Adrenal gland (tissue), 19 donors: ENCODE measurements at places on chromosomes 1 and 21. TPM values are rescaled to one million over a fixed set of nuclear protein-coding genes. Genes with fewer than 3 reads are reported as not detected.

The CDA gene
- total RNA-seq = 3.2 TPM

- DNase-seq = no peak
Measured at GRCh38 chr1:76190749-76191424, 116.3 kb downstream of the ST6GALNAC3 start.

The KLHDC8A gene
- 74.9 TPM for total RNA-seq

- no peak for DNase-seq
Measured at GRCh38 chr1:162753998-162754585, 36.4 kb upstream of the HSD17B7 start.

GRCh38 chr1:106603616-106604015 is 452.9 kb upstream of the PRMT6 start:
- no peak for DNase-seq

The TP73 gene
- total RNA-seq = 0.22 TPM

The TAS1R1 gene
- 0.11 TPM for total RNA-seq

The OR2L13 gene
- 1.3 TPM for total RNA-seq

DNA sequence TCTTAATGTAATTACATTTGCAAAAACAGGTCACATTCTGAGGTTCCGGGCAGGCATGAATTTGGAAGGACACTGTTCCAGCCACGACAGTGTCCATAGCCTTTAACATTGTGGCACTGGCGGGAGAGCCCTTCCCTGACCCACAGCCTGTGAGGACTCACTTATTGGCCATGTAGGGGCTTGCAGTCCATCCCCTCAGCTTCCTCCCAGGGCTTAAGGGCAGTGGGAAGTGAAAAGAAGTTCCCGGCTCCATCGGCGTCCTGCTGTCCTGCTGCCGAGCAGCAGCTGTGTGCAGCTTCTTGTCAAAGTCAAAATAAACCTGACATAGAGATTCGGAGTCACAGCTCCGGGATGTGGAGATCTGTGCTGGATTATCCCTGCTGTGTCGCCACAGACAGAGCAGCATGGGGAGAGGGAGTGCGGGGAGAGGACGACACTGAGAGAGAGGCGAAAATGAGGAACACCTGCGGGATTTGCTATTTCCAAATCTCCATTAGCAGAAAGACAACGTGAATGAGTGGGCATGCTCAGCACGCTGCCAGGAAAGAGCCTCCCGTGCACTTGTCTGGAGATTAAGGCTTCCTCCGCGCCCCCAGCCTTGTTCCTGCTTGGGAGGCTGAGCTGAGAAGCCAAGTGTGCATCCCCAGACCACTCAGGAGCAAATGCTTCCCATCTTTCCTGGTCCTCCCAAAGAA is 260.3 kb downstream of the ASTN1 start:
- DNase-seq = no peak

GRCh38 chr1:215612391-215612790 is 45.3 kb downstream of the KCTD3 start:
- DNase-seq = no peak

GRCh38 chr1:218498056-218498938 is 153.2 kb downstream of the TGFB2 start:
- DNase-seq = no peak

- DNase-seq = no peak
Measured at GRCh38 chr1:64675718-64676345, 69.0 kb upstream of the RAVER2 start.

The ETNK2 gene
- total RNA-seq = 12.7 TPM

The CTH gene
- 5.7 TPM for total RNA-seq

The UBL4B gene
- total RNA-seq = not detected

The PTAFR gene
- total RNA-seq = 6.3 TPM

The CDC7 gene
- 1.6 TPM for total RNA-seq

The PCSK9 gene
- 0.49 TPM for total RNA-seq

DNA sequence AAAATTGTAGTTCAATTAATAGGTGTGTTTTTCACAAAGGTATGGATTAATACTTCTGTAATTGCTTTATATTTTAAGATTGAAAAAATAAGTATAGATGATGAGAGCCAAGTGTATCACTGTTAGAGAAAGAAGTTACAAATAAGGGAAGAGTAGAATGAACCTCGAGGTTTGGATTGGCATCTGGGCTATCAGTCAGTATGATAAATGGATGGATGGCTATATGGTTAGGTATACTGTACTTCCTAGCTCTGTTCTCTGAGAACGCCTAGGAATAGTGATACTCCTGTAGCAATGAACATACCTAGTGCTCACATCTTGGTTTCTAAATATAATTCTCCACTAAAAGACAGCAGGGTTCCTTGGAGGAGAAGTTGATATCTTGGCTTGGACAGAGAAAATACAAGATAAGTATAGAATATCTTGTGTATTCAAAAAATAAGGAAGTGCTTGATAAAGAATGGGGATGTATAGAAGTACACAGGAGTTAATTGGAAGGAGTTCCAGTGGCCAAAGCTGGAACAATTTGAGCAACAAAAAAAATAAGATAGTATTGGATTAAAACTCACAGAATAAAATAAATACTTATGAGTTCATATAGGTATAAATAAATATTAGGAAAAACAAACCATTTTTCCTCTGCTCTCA is 12.4 kb downstream of the IPO9 start:
- DNase-seq = no peak

The PROK1 gene
- not detected for total RNA-seq

GRCh38 chr1:50251702-50252101 is 143.0 kb downstream of the ELAVL4 start:
- no peak for DNase-seq

DNA sequence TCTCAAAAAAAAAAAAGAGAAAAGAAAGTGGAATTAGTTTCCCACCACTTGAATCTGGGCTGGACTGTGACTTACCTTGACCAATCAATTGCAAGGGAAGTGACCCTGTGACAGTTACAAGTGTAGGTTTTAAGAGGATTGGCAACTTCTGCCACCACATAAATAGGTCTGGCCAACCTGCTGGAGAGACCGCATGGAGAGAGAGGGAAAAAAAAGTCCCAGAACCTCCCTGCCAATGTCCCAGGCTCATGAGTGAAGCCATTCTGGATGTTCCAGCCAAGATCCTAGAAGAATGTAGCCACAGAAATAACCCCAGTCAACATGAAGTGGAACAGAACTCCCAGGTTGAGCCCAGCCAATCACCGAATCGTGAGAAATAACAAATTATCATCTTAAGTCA is 11.8 kb upstream of the ZMYM6 start:
- no peak for DNase-seq

- DNase-seq = no peak
Measured at GRCh38 chr1:20346433-20346832, 55.8 kb downstream of the VWA5B1 start.

- DNase-seq = peak; percentile 52
Measured at GRCh38 chr1:93446837-93447451, 974 bp upstream of the FNBP1L start.

- no peak for DNase-seq
Measured at GRCh38 chr1:20389571-20389970, 96.4 kb downstream of the CAMK2N1 start.

The EFCAB7 gene
- total RNA-seq = 16.7 TPM

The CFAP74 gene
- total RNA-seq = 4.1 TPM

The C1orf53 gene
- 15.3 TPM for total RNA-seq

The LCE6A gene
- total RNA-seq = not detected

The COL24A1 gene
- total RNA-seq = 0.11 TPM

The TRIM63 gene
- total RNA-seq = not detected

The FCRL4 gene
- not detected for total RNA-seq

DNA sequence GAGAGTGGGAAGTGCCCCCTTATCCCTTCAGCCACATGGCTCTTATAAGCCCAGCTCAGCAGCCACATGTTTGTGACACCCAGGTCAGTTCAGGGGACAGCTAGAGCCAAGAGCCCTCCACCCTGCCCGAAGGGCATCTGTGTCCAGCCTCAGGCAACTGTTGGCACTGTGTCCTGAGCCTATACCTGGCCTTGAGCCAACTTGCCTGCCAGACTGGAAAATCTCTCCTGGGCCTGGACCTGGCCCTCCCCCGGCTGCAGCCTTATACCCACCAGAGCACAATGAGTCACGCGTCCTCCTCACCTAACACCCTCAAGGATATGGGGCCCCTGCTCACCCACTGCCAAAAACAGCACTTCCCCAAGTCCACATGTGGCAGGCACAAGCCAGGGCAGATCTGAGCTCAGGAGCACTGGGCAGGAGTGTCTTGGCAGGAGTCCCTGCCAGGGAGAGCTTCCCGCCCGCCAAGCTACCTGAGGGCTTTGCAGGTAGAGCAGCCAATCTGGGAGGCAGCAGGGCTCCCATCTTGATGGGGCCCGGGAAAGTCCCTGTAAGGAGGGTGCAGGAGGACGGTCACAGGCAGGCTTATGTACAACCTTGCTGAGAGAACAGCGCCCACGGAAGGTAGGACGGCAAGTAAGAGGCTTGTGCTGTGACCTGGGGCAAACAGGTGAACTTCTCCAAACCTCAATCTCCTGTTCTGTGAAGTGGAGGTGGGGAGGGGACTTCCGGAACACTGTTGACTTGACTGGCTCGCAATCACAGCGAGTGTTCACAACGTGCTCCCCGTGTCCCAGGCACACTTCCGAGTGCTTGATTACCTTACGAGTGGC is 19.8 kb upstream of the HSPG2 start:
- peak; percentile 78 for DNase-seq

The SLC16A4 gene
- total RNA-seq = 4.8 TPM

The FOXD2 gene
- 0.53 TPM for total RNA-seq

- DNase-seq = peak; percentile 31
Measured at GRCh38 chr1:201072922-201073321, 39.3 kb downstream of the CACNA1S start.

- no peak for DNase-seq
Measured at GRCh38 chr1:37502104-37502503, 12.5 kb downstream of the MEAF6 start.

DNA sequence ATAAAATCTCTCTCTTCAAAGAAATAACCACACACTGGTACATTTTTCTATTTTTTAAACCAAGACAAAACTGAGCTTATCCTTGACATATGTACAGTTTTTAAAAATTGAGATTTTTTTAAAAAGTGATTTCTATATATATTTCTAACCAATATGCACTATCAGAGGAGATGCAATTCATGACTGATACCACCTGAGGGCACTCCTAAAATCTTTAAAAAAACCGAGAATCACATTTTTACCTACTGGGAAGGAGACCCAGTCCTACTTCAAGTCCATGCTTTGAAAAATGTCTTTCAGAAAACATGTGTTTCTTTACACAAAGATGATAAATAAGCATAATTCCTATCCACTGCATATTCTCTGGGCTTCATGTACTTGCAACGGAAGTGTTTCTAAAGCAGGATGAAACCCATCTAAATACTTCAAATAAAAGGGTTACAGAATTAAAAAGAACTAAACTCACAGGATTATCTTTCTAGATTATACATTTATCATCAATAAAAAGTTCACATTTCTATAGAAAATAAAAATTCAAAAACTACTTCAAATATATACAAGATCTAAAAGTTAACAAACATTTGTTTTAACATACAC is 98.6 kb downstream of the ENAH start:
- no peak for DNase-seq

GRCh38 chr1:203199816-203200571 is 13.5 kb upstream of the CHI3L1 start:
- DNase-seq = no peak

The DMRTA2 gene
- total RNA-seq = not detected

- no peak for DNase-seq
Measured at GRCh38 chr21:16900685-16901084, 612.2 kb upstream of the CXADR start.

The OR2T33 gene
- total RNA-seq = not detected

The CHML gene
- total RNA-seq = 5.4 TPM

The CALML6 gene
- total RNA-seq = 0.36 TPM

The DIO1 gene
- total RNA-seq = 1.5 TPM

GRCh38 chr1:64393790-64394189 is 76.1 kb upstream of the CACHD1 start:
- no peak for DNase-seq

GRCh38 chr1:86942743-86943142 is 28.3 kb downstream of the HS2ST1 start:
- DNase-seq = no peak
